CD8-positive, alpha-beta memory T cell (primary cell): ENCODE measurements at places on chromosomes 2 and 18.

DNA sequence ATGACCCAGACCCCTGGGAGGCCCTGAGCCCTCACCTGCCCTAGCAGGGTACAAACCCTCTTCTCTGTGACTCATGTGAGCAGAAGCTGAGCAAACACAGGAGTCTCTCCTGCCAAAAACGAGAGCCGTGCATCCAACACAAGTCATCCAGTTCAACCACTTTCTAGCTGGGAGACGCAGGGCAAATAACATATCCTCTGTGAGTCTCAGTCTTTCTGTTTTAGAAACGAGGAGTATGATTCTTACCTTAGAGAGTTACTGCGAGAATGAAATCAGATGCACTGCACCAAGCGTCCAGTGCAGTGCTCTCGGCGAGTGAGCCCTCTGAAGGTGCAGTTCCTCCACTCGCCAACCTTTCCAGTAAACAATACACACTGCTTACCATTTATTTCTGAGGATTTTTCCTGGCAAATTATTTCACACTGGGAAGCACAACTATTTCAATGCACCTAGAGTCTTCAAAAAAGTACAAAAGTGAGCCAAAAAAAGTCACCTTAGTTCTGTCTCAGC lies 331.8 kb upstream of the MYT1L start:
- no peak for DNase-seq

DNA sequence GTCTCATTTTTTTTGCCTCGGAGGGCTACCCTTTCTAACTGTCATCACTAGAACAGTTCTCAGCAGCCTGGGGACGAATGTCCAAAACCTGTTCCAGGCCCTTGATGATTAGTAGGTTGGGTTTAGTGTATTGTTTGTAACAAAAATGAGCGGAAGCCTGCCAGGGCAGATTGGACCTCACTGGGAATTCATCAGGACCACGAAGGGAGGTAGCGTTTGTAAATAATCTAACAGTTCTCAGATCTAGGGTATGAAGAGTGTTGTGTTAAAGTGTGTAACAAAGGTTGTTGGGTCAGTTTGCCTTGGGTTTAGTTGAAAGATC lies 799 bp downstream of the CEP68 start:
- DNase-seq = no peak

GRCh38 chr2:202072737-202073401 lies at the start of gene KIAA2012:
Gene KIAA2012, plus strand, starts transcription at chr2:202073255. Its CDS starts 373 bp downstream, at chr2:202073628.
- no peak for DNase-seq

GRCh38 chr2:110770959-110771431 lies 38.6 kb downstream of the ACOXL start:
- DNase-seq = no peak

DNA sequence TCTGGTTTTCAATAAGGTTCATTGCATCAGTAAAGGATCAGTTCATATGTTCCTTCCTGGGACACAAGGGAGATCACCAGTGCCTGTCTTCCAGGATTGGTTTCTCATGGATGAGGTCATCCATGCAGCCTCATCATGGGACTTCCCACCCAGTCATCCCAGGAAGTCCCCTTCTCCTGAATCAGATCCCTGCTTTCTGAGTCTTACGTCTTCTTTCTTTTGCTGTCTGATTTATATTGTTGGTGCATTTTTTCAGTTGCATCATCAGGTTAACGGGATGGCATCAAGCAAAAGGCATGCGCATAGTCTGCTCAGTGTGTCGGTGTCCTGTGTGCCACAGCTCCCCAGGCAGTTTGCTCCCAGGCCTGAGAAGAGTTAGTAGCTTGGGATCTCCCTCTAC lies 105.9 kb downstream of the SOX11 start:
- DNase-seq = no peak

GRCh38 chr2:167940346-167940725 lies 307.1 kb downstream of the STK39 start:
- DNase-seq = no peak

- no peak for DNase-seq
Observed at GRCh38 chr2:11213090-11213638, 57.9 kb downstream of the SLC66A3 start.

- no peak for DNase-seq
Observed at GRCh38 chr18:2420367-2420766, 150.9 kb downstream of the METTL4 start.

DNA sequence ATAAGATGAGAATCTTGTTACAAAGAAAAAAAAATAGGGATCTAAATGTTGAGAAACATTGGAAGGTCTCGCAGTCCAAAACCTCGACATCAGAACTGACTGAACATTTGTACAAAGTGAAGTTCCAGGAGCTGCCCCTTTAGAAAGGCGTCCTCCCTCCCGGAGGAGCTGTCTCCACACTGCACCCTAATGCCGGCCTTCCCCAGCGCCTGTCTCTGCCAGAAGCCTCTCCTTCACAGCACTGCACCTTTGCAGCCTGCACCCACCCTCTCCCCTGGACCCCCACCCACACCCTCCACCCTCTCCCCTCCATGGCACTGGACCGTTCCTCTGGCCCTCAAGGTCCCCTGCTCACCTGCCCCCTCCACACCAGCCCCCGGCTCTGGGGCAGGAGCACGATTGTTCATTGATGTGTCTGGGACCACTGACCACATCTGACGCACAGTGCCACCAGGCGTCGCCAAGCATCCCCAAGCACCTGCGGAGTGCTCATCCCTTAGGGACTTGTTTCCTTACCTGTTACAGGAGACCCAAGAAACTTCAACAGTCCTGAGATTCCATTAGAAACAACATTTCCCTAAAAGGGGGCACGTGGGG lies 90.3 kb upstream of the SNTG2 start:
- DNase-seq = no peak

- DNase-seq = no peak
Observed at GRCh38 chr2:102686479-102687439, 67.4 kb downstream of the SLC9A2 start.

- DNase-seq = no peak
Observed at GRCh38 chr2:126765395-126765794, 109.4 kb downstream of the GYPC start.

DNA sequence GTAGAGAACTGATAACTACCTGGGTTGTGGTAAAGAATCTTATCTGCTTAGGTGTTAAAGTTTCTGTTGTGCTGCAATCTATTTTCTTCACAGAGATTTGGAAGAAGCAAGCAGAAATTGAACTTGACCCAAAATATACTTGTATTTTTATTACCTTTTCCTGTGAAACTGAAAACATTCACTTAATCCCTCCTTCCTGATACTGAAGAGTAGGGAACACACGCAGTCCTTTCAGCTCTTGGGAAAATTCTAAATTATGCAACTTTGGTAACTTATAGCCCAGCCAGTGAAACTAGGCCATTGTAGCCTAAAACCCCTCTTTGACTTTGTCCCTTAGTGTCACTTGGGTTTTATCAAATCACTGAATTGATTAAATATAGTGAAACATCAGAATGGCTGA lies 128.4 kb upstream of the MEIS1 start:
- no peak for DNase-seq

- DNase-seq = no peak
Observed at GRCh38 chr2:159243529-159243928, 43.0 kb downstream of the WDSUB1 start.

DNA sequence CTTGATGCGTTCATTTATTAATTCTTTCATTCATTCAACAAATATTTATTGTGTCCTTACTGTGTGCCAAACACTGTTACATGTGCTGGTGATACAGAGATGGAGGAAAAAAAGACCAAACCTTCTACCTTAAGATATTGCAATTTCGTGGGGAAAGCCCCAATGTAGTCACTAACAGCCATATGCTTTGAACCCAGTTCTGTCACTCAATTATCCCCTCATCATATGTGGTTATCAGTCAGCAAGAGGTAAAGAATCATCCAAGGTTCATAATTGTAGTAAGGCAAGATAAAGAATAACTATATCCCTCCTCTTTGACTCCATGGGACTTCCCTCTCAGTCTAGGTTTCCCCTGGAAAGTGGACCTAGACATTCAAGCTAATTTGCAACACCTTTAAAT lies 1185.6 kb upstream of the CELF4 start:
- no peak for DNase-seq

DNA sequence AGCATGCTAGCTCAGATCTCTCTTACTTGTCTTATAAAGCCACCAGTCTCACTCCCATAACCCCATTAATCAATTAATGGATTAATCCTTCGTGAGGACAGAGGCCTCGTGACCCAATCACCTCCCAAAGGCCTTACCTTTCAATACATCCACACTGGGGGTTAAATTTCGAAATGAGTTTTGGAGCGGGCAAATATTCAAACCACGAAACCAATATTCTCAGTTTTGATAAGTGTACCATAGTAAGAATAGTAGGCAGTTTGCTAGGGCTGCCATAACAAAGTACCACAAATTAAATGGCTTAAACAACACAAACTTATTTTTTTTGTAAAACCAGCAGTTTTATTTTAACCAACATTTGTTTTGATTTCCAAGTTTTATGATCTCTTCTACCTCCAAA lies 15.2 kb downstream of the HIBCH start:
- no peak for DNase-seq

DNA sequence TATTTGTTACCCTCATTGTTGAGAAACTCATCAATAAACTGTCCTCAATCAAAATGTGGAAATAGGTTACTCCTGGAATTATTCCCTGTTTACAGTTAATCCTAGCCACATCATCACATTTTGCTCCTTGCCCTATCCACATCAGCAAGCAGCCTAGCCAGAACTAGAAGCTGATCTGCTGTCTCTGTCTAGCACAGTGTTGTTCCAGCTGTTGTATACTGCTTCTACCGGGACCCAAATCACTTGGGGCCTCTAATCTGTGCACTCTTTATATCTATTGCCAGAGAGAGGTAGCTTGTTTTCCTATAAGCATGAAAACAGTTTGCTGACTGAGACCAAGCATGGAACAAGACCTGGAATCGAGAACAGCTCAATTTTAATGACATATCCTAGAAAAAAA lies 196.2 kb upstream of the SP5 start:
- DNase-seq = no peak

- no peak for DNase-seq
Observed at GRCh38 chr2:161141033-161141432, 19.2 kb upstream of the TANK start.

GRCh38 chr2:127416506-127417001 lies 1.7 kb upstream of the PROC start:
- no peak for DNase-seq

DNA sequence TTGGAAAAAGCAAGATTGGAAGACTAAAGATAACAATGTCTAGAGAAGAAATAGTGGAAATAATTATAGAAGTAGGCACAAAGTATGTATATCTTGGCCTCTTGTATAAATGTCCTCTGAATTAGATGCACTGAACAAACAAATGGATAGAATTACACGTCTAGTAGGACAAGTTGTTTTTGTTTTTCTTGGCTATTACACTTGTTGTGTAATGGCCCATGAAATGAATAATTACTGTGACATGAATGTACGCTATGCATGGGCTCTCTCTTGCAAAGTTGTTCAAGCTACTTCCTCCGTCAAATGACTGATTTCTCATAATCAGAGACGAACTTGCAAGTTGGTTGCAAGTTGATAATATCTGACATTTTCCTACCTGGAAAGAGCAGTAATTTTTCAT lies 126.2 kb downstream of the PDE1A start:
- no peak for DNase-seq

DNA sequence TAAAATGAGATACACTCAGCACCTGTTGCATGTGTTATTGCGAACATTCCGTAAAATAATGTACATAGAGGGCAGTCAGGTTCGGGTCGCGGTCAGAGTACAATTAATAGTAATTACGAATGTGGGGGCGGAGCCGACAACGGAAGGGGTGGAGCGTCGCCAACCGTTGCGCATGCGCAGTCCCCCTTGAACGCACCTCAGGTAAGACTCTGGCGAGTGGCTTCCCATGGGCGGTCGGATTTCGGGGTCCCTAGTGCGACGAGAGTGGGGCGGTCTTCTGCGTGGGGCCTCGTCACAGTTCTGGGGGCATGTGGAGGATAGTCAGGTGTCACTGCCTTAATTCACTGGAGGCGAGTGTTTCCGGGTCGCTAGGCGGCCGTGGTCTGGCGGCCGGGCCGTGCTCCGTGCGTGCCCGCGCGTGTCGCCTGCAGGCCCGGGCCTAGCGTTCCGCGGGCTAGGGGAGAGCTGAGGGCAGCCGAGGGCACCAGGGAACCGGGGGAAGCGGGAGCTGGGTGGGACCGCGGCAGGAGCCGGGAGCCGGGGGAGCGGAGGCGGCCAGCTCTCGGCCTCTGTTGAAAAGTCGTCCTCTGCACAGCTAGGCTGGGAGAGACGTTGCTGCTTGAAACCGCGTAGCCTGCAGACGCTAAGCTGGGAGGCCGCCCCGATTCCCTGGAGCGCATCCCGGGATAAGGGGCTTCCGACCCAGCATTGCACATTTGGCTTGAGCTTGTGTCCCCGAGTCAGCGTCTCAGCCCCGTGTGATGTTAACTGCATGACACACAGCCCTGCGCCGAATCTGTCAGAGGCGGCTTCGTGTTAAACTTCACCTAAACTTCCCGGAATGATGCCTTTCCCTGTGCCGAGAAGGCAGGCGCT lies at the start of gene CEBPZOS:
Gene CEBPZOS, plus strand, starts transcription at position 177 of the 876 bp plus-strand sequence. CDS start 3,209 bp downstream, outside the sequence.
- DNase-seq = peak; percentile 95

- DNase-seq = no peak
Observed at GRCh38 chr2:86464652-86465051, 23.5 kb downstream of the KDM3A start.

- no peak for DNase-seq
Observed at GRCh38 chr2:48883661-48884060, 128.1 kb upstream of the LHCGR start.

DNA sequence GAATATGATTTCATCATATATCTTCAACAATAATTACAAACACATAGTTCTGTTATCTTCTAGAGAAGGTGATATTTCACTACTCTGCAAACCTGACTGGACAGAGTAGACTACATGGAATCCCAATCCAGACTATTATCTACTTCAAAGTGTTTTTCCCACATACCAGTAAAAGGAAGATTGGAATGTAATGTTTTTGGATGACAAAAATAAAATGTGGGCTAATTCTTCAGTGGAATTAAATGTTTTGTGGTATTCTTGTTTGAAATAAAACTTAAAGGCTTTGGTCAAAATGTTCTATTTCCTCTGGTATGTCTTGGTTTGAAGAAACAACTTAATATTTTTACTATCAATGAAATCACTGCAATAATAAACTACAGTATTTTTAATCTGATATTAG lies 22.1 kb downstream of the COL5A2 start:
- DNase-seq = no peak

GRCh38 chr2:32688541-32688940 lies 60.7 kb downstream of the TTC27 start:
- DNase-seq = no peak

DNA sequence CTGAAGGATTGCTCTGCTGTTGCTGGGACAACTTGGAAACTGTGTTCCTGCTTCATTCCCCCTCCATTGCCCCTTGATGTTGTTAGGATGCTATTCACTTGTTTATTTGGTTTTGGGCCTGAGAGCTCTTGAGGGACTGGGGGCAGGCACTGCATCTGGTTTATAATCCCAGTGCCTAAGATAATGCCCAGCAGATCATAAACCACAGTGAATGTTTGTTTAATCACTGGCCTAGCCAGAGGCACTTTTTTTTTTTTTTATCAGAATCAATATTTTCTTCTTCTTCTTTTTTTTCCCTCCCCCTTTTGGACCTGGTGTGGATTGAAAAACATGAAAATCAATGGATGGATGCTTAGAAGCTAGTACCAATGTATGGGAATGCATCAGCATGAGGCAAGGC lies 38.1 kb downstream of the KCNS3 start:
- DNase-seq = no peak
